ENCODE measurements at places on chromosomes 1 and 21. TPM values are rescaled to one million over a fixed set of nuclear protein-coding genes. Genes with fewer than 3 reads are reported as not detected.

Gene FOXJ3
- total RNA-seq = 14.4 TPM

Gene TFF2
- not detected for total RNA-seq

Gene PLD5
- total RNA-seq = under 0.01 TPM

Gene DNAJC28
- 1.5 TPM for total RNA-seq

Gene MAP3K7CL
- 8.0 TPM for total RNA-seq

Gene BSND
- not detected for total RNA-seq

Gene CD84
- not detected for total RNA-seq

Gene IGSF3
- total RNA-seq = 0.45 TPM

Gene AGL
- 4.2 TPM for total RNA-seq

Gene NUP210L
- total RNA-seq = not detected

Gene CENPS
- total RNA-seq = 18.7 TPM

Gene SLFNL1
- under 0.01 TPM for total RNA-seq

Gene CYP4B1
- total RNA-seq = not detected

Gene SLC5A3
- 2.4 TPM for total RNA-seq

Gene PADI4
- not detected for total RNA-seq

Gene ITLN1
- not detected for total RNA-seq

Gene NUAK2
- total RNA-seq = 6.1 TPM

Gene NPHP4
- total RNA-seq = 4.9 TPM

Gene CLCA1
- total RNA-seq = not detected

Gene FCRL3
- total RNA-seq = not detected

Gene NBPF14
- 12.0 TPM for total RNA-seq

Gene S100A4
- 141 TPM for total RNA-seq

Gene HES3
- total RNA-seq = not detected

Gene TRAF3IP3
- not detected for total RNA-seq

Gene MYOC
- not detected for total RNA-seq

Gene RNPC3
- 3.5 TPM for total RNA-seq

Gene RABGAP1L
- 10.4 TPM for total RNA-seq

Gene FCRL2
- total RNA-seq = not detected

Gene ITPKB
- total RNA-seq = 3.1 TPM

Gene S100A11
- 476 TPM for total RNA-seq

Gene LCE2A
- total RNA-seq = not detected

Gene UFC1
- total RNA-seq = 62.0 TPM

Gene ALX3
- total RNA-seq = not detected

Data from bronchus fibroblast of lung (primary cell).